ENCODE measurements at places on chromosomes 4 and X.

DNA sequence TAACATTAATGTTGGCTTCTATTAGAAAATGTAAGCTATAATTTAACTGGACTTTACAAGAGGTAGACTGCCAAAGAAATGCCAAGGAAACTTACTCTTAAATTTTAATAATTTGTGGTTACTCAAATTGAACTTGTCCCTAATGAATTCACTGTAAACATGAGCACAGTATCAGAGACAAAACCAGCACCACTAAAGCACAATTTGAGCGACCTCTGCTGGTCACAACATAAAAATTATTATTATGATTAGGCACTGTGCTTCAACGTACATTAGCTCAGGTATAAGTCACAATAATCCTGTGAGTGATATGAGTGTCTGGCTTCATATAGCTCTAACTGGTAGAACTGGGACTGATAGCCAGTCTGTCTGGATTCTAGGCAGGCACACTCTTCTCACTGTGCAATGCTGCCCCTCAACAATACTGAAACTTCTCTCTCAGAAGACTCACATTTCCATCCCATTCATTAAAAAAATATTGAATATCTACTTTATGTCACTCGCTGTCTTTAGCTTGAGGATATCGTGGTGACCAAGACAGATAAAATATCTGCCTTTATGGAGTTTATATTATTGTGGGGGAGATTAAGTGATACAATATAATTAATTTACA, 8.0 kb downstream of the NUDT6 start:
- no peak for DNase-seq

DNA sequence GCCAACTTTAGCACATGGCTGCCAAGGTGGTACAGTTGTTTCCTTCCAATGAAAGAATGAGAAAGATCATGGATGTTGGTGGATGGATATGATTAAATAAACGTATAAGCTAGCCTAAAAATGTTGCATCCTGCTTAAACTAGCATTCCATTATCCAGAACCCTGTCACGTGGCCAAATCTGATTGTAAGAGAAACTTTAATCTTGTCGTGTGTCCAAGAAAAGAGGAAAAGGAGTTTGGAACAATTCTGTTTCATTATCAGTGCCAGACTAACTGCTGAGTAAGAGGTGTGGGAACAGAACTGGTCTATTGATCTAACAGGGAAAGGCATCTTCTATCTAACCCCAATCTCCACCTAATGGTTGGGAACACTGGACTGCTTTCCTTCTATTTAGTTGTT, 325.2 kb upstream of the BMP3 start:
- DNase-seq: peak; percentile 17

- DNase-seq: no peak
These were observed 83.9 kb upstream of the FAM241A start for GRCh38 chr4:112061207-112061817.

DNA sequence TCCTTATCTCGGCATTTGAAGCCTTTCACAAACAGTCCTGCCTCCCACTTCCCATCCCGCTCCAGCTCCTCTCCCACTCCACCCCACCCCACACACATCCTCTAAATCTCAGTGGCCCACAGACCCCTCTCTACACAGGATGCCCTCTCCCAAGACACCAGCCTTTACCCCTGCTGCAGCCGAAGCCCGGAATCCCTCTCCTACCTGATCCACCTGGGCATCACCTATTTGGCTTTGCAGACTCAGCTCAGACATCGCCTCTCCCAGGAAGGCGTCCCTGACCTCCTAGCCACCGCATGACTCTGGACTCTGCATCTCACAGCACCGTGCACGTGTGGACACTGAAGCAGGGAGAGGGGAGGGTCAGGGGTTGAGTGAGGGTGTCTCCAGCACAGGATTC, 11.5 kb downstream of the PPP2R2C start:
- DNase-seq: no peak

GRCh38 chr4:27084685-27085361, 224.2 kb downstream of the STIM2 start:
- peak; percentile 11 for DNase-seq

DNA sequence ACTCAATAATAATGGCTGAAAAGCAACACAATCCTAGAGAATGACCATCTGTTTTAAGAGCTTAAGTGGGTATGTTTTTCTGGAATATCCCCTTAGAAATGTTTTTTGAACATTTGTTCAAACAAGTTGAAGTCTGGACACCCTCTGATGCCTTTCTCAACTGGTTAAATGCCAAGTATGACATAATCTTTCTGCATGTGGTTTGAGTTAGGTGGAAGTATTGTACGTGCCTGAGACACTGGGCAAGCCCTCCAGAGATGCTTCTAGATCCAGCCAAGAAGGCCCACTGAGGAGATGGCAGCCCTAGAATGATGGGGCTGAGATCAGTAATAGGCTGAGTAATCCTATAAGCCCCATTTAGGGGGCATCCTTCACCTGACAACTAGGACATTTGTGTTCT, 493.1 kb downstream of the MAGEE1 start:
- no peak for DNase-seq

DNA sequence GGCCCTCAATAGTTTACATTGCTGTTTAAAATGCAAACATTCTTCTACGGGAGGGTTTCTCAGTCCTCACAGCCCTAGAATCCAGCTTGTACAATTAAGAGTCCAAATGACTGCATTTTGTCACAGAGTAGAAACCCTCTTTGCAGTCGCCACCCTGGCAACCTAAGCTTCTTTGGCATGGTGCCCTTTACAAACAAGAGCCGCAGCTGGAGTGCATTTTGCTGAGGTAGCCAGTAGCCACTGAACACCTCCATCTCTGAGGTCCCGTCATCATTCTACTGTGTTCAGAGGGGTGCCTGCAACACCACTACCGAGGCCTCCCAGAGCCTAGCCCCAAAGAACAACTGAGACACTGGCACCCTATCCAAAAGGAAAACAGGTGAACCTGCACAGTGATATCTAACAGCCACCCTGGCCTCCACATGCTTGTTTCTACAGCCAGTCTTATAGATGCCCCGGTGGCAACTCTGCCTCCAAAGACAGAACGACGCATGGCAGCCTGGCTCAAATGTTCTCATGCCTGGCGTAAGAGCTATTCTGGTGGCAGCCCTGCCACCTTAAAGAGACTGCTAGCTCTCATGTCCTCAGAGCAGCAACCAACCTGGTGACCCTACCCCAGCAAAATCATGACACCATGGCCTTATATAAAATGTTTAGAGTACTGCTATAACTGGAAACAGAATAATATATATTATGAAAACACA, 801.9 kb downstream of the TECRL start:
- no peak for DNase-seq

- no peak for DNase-seq
These were observed 171.1 kb upstream of the PITX2 start for GRCh38 chr4:110793890-110794554.
